ENCODE measurements at places on chromosomes 12 and 14.

DNA sequence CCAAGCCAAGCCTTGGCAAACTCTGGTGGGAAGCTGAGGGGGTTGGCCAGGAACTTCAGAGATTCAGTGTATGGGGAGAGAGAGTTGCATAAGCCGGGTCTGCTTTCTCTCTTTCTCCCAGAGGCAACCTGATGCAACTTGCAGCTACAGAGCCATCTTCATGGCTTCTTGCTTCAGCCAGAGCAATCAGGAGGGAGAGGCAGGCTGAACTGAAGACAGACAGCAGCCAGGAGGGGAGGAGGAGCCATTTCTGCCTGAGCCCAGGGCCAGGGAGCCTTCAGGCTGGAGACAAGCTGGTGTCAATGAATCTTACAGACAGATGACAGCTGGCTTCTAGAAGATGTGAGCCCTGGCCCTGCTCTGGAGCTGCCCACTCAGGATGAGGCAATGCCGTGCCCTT lies 18.7 kb downstream of the NPC2 start:
- DNase-seq = no peak

GRCh38 chr14:56491299-56492285 lies 88.0 kb upstream of the TMEM260 start:
- peak; percentile 22 for DNase-seq

DNA sequence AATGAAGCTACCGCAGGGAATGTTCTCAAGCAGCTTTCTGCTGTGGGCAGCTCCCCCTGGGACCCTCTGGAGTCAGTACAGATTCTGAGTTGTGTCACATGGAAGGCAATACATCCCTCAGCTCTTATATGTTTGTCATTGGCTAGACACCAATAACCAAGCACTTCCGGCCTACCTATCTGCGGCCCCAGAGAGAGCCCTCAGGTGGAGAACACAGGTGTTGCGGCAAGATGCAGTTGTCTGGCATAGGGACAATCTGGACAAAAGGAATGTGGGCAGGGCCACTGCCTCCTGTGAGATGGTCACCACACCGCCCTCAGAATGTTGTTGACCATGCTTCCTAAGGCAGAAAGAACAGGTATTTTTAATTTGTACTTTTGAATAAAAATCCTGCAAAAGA lies 118.7 kb downstream of the BRMS1L start:
- no peak for DNase-seq

- no peak for DNase-seq
Measured at GRCh38 chr12:13950502-13950901, 30.9 kb downstream of the GRIN2B start.

GRCh38 chr12:131056626-131057025 lies 102.9 kb downstream of the ADGRD1 start:
- DNase-seq = no peak

DNA sequence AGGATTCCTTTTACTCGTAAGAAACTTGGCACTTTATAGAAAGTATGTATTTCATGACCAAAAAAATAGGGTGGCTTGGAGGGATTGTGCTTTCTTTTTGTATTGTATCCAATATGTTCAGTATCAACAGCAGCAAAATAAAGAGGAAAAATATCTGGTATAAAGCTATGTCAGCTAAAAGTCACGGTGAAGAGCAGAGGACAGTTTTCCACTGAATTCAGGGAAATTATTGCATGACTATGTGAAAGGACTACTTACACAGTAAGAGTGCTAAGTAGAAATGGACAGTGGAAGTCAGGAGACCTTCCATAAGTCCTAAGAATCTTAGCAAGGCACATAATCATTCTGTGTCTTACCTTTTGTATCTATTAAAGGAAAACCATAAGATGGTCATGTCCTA lies 19.3 kb downstream of the TSHR start:
- DNase-seq = no peak

DNA sequence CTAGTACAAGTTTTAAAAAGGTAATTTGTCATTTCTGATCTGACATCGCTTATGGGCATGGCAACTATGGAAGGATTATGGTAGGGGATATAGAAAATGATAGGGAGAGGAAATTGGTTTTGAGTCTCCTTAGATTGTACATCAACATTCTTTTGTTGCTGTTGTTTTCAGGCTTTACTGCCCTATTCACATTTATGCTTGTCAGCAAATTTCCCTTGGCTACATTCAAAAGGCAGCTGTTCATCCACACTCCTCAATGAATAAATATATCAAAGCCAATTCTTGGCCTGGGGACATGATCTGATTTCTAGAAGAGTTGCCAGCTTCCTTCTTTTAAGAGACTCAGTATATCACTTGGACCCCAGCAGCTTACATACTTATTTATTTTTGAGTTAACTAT lies 283.4 kb downstream of the CEP128 start:
- no peak for DNase-seq

DNA sequence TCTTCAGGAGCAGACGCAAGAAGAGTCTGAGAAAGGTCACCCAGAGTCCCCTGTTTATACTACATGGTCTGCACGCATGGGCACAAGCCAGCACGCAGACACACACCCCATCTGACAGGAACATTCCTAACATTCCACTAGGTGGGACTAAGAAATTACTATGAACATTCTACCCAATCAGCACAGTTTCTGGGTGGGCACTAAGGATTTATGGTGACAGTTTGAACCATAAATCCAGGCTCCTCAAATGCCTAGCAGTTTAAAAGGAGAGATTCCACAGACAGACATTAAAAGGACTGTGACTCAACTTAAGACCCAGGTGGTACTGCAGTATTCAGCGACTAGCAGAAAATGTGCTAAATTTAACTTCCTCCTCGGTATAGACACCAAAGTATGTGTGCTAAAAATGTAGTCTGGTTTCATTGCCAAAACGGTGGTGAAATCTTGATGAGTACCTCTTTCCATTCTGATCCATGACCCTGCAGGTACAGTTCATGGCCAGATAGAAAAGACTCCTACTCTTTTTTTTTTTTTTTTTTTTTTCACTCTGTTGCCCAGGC lies 16.2 kb downstream of the ABHD4 start:
- DNase-seq = no peak

DNA sequence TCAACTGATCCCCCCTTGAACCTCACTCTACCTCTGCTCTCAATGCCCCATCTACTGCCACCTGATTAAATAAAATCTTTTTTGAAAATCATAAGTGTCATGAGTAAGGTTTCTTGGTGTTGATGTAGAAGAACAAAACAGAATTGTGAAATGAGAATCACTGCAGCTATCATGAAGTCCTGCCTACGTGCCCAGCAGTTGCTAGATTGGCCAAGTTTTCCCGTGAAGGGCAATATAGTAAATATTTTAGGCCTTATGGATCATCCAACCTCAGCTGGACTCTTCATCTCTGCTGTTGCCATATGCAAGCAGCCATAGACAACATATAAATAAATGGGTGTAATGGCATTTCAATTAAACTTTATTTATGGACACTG lies 5.2 kb upstream of the OAS3 start:
- DNase-seq = no peak

GRCh38 chr12:29572464-29572863 lies 75.0 kb upstream of the OVCH1 start:
- DNase-seq = no peak

All from CD4-positive, alpha-beta T cell treated with Interleukin-15 for 4 hours (primary cell).